ENCODE measurements at places on chromosomes 1 and 21. TPM values are rescaled to one million over a fixed set of nuclear protein-coding genes. Genes with fewer than 3 reads are reported as not detected.

DNA sequence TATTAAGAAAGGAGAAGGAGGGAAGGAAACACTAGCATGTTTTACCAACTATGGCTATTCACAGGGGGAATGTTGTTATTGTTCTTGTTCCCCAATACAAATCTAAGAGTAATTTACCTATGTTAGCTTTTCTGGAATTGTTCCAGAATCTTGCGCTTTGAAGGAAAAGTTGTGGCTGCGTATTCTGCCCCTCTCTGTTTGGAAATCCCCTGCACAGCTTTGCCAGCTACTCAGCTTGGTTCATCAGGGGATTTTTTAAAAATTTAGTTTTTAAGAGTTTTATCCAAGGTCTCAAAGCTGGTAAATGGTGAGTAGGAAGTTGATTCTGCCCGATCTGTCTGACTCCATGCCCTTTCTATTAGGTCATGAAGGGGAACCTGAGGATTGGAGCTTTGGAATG, 9.5 kb upstream of the IRF6 start:
- no peak for DNase-seq

DNA sequence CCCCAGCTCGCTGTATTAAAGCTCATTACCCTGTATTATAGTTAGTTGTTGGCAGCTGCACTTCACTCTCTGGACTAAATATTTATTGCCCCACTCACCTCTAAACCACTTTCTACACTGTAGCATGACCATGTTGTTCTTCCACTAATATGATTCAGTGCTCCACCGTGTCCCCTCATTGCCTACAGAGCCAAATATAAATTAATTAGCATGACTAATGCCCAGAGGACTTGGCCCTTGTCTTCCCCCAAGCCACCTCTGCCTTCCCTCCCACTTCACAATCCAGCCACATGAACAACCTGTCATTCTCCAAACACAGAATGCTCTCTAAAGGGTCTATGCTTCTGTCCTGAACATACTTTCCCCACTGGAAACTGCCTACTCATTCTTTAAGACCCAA, 276.5 kb downstream of the PLPP3 start:
- no peak for DNase-seq

Gene SYDE2
- 0.81 TPM for total RNA-seq

- no peak for DNase-seq
Measured at GRCh38 chr1:93235261-93235660, 54.7 kb downstream of the CCDC18 start.

DNA sequence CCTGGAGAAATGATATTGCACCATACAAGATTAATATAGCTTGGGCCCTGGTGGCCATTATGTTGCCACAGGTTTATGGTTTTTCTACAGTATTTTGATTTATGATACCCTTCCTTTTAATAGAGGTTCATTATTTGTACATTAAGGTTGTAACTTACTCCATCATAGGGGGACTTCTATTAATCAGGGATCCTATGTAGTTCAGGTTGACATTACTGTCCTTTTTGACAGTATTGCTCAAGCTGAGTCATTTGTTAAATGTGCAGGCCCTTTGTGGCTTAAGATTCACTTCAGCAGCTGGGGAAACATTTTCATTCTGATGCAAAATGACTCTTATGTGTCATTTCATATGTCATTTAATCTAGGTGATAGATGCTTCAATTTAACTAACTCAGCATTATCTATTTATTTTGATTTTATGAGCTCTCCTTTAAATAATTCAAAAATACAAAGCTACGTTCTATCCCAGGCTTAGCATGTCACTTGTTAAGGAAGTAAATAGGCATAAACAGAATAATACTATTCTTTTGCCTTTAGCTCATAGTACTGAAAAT, 686.9 kb upstream of the NCAM2 start:
- no peak for DNase-seq
